ENCODE measurements at places on chromosomes 1 and 21.
A peak's percentile ranks its signal among the peaks of the same experiment; 100 is the strongest.

GRCh38 chr1:119582801-119583200 lies 65.3 kb downstream of the ZNF697 start:
- DNase-seq, result peak; percentile 63

- peak; percentile 55 for DNase-seq
Measured at GRCh38 chr1:37471345-37472231, 2.8 kb upstream of the ZC3H12A start.

DNA sequence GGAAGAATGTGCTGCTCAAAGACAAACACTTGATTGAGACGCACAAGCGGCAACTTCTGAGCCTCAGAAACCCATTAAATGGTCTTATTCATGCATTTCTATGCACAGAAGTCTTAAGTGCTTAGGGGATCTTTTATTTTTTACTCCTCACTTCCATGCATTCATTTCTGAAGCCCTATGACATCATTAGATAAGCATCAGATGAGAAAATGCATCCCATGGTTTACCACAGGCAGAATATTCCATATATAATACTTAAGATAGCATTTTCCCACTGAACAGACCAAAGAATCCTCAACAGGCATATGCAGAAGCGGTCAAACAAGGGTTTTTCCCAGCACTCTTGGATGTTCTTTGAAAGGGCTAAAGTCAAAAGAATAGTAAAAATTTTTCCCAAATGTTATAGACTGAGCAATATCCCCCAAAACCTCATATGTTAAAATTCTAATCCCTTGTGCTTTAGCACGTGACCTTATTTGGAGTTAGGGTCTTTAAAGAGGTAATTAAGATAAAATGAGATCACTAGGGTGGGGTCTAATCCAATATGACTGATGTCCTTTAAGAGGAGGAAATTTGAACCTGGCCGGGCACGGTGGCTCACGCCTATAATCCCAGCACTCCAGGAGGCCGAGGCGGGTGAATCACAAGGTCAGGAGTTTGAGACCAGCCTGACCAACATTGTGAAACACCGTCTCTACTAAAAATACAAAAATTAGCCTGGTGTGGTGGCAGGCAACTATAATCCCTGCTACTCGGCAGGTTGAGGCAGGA lies 22.6 kb upstream of the FAM89A start:
- no peak for DNase-seq

GRCh38 chr1:156692925-156693847 lies 12.2 kb downstream of the CRABP2 start:
- no peak for DNase-seq

- no peak for DNase-seq
Measured at GRCh38 chr1:217342105-217342504, 288.8 kb downstream of the GPATCH2 start.

- DNase-seq, result peak; percentile 67
Measured at GRCh38 chr1:54016343-54017282, 1.4 kb downstream of the LDLRAD1 start.

DNA sequence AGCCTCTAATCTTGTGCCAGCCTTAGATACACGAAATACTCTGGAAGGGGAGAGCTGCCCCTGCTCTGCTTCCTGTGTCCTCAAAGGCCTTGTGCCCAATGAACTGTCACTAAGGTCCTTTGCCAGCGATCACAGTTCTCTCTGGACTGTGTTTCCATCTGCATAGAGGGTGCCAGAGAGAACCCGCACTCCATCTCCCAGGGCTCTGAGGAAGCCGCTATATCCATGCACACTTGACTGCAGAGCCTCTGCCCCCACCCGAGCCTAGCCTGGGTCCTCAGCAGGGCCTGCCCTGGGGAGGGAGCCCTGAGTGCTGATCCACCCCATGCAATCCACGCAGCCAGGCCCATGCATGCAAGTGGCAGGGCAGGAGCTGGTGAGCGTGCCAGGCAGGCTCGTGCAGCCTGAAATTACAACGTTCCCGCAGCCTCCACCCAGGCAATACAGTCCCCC lies 30.6 kb upstream of the KIF21B start:
- no peak for DNase-seq

GRCh38 chr1:76867342-76868130 lies at the start of gene ST6GALNAC5:
Gene ST6GALNAC5 (plus strand): TSS chr1:76867480.
- DNase-seq, result no peak

GRCh38 chr1:36693161-36693525 lies 210.4 kb upstream of the CSF3R start:
- peak; percentile 29 for DNase-seq

GRCh38 chr1:29451368-29451892 lies 215.1 kb downstream of the PTPRU start:
- DNase-seq, result no peak

DNA sequence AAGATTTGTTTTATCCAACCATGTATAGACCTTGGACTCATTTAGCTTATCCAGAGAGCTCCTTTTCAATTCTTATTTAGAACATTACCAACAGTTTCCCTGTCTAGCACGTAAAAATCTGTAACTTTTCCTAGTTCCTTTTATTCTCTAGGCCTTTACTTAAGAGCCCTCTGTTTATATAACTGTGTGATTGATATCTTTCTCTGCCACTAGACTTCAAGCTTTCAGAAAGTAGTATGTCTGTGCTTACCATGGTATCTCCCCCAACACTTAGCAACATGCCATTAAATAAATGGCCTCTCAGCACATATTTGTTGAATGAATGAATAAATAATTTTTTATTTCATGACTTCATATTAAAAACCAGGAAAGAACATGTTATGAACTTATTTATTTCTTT lies 209.4 kb downstream of the PTPRC start:
- DNase-seq, result no peak

All from left lobe of liver (tissue), 2 donors.